ENCODE measurements at places on chromosomes 13 and 19.

GRCh38 chr13:76293751-76294150, 592.5 kb downstream of the KCTD12 start:
- no peak for DNase-seq
- no peaks in the 10 kb centered on the region for H3K4me1 ChIP-seq
- H3K4me3 ChIP-seq, result no peak overlapping the region
- no peaks in the 10 kb centered on the region for H3K36me3 ChIP-seq
- no peak overlapping the region for H3K27ac ChIP-seq

- no peak overlapping the region for H3K27ac ChIP-seq
- no peaks in the 10 kb centered on the region for H3K27me3 ChIP-seq
- H3K4me1 ChIP-seq, result peaks cover 17% of the 10 kb centered on the region
- no peak for DNase-seq
Observed at GRCh38 chr13:111202745-111203144, 87.6 kb downstream of the ARHGEF7 start.

DNA sequence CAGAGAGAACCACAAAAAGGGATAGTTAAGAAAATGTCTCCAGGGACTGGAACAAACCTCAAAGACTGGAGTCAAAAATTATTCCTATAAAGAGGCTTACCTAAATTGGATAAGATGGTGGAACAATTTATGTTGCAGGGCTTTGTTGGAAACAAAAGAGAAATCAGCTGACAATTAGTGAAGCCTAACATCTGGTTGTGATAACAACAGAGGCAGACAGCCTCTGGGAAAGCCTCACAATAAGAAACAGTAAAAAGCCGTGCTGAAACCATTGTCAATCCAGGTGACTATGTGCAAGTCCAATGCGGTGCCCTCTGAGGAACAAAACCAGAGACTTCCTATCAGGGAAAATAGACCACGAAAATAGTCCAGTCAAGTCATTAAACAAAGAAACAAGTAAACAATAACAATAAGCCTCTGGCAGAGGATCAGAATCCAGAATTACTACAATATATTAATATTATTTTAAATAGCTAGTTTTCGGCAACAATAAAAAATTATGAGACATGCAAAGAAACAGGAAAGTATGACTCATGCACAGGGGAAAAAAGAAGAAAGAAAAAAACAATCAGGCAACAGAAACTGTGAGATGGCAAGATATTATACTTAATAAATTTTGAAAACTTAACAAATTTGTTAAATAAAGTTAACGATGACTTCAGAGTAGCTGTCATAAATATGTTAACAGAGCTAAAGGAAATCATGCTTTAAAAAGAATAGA, 99.7 kb upstream of the RXFP2 start:
- no peaks in the 10 kb centered on the region for H3K4me1 ChIP-seq
- H3K4me3 ChIP-seq, result no peak overlapping the region
- no peaks in the 10 kb centered on the region for H3K27me3 ChIP-seq
- DNase-seq, result no peak
- no peaks in the 10 kb centered on the region for H3K36me3 ChIP-seq

DNA sequence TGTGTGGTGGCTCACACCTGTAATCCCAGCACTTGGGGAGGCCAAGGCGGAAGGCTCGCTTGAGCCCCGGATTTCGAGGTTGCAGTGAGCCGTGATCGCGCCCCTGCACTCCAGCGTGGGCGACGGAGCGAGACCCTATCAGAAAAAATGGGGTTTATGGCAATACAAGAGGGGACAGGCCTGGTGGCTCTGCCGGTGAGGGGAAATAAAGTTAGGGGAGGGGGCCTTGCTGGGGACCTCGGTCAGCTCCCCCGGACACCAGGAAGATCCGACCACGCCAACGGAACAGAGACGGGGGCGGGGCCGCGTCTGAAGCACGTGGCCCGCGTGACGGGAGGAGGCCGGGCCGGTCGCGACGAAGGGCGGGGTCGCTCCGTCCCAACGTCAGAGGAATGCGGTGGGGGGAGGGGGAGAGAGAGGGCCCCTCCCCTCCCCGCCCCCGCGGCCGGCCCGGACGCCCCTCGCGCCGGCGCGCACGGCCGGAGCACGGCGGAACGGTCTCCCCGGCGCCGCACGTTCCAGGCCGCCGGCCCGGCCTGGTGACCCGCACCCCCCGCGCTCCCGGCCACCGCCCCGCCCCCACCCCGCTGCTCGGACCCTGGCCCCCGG, 1.9 kb upstream of the HNRNPL start:
- no peaks in the 10 kb centered on the region for H3K27me3 ChIP-seq
- H3K4me3 ChIP-seq, result peak overlapping the region; percentile 85
- peaks cover 16% of the 10 kb centered on the region for H3K36me3 ChIP-seq
- H3K27ac ChIP-seq, result peak overlapping the region; percentile 96

DNA sequence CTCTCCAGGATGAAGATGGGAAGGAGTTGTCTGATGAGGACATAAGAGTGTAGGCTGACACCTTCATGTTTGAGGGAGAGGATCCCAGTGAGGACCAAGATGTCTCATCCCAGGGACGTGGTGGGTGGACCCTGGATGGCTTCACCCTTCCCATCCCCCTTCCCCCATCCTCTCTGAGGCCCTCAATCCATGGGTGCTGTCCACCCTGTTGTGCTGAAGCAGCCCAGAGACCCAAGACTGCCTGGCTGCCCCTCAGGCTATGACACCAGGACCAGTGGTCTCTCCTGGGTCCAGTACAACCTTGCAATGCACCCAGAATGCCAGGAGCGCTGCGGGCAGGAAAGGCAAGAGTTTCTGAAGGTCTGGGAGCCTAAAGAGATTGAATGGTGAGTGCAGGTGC, 3.4 kb upstream of the CYP4F12 start:
- H3K4me3 ChIP-seq, result no peak overlapping the region
- H3K27me3 ChIP-seq, result no peaks in the 10 kb centered on the region
- H3K27ac ChIP-seq, result no peak overlapping the region
- peaks cover 13% of the 10 kb centered on the region for H3K4me1 ChIP-seq
- no peak for DNase-seq
- no peaks in the 10 kb centered on the region for H3K36me3 ChIP-seq

- no peak overlapping the region for H3K27ac ChIP-seq
- H3K27me3 ChIP-seq, result no peaks in the 10 kb centered on the region
- H3K36me3 ChIP-seq, result no peaks in the 10 kb centered on the region
Observed at GRCh38 chr13:41052441-41052840, 8.9 kb upstream of the WBP4 start.

- peak overlapping the region; percentile 67 for H3K27ac ChIP-seq
- H3K36me3 ChIP-seq, result no peaks in the 10 kb centered on the region
- DNase-seq, result peak; percentile 62
- H3K4me3 ChIP-seq, result peak overlapping the region; percentile 30
- H3K4me1 ChIP-seq, result peaks cover 58% of the 10 kb centered on the region
- no peaks in the 10 kb centered on the region for H3K27me3 ChIP-seq
Observed at GRCh38 chr13:40187324-40187795, 479.1 kb downstream of the FOXO1 start.

GRCh38 chr13:27631156-27631555, 9.5 kb downstream of the POLR1D start:
- H3K36me3 ChIP-seq, result peaks cover 4% of the 10 kb centered on the region
- H3K27me3 ChIP-seq, result no peaks in the 10 kb centered on the region
- no peak for DNase-seq

DNA sequence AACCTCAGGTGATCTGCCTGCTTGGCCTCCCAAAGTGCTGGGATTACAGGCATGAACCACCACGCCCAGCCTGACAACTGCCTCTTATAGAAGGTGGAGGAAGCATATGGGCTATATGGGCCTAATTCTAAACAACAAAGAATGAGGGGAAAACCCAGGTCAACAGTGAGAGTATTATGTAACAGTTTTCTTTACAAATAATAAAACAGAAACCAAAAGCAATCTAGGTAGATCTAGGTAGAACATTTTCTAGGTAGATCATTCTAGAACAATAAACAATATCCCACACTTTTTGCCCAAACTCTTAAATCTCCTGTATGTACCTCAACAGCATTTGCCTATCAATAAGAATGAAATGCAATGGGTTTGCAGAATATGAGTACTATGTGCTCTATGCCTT, 267.4 kb downstream of the ABCC4 start:
- no peaks in the 10 kb centered on the region for H3K27me3 ChIP-seq
- no peaks in the 10 kb centered on the region for H3K4me1 ChIP-seq
- H3K36me3 ChIP-seq, result peaks cover 4% of the 10 kb centered on the region
- H3K4me3 ChIP-seq, result no peak overlapping the region

GRCh38 chr13:75442736-75443234, 39.2 kb downstream of the TBC1D4 start:
- H3K27me3 ChIP-seq, result no peaks in the 10 kb centered on the region
- DNase-seq, result no peak
- no peak overlapping the region for H3K27ac ChIP-seq
- no peaks in the 10 kb centered on the region for H3K4me1 ChIP-seq
- H3K36me3 ChIP-seq, result no peaks in the 10 kb centered on the region

GRCh38 chr13:102947745-102948405, 102.0 kb downstream of the ERCC5 start:
- H3K36me3 ChIP-seq, result no peaks in the 10 kb centered on the region
- no peak overlapping the region for H3K4me3 ChIP-seq
- DNase-seq, result no peak
- H3K4me1 ChIP-seq, result no peaks in the 10 kb centered on the region
- no peak overlapping the region for H3K27ac ChIP-seq
- H3K27me3 ChIP-seq, result no peaks in the 10 kb centered on the region

- H3K4me1 ChIP-seq, result no peaks in the 10 kb centered on the region
- H3K27ac ChIP-seq, result no peak overlapping the region
- no peaks in the 10 kb centered on the region for H3K36me3 ChIP-seq
- H3K4me3 ChIP-seq, result no peak overlapping the region
Observed at GRCh38 chr13:66992183-66992582, 238.0 kb downstream of the PCDH9 start.
